Stimulated activated CD4-positive, alpha-beta T cell treated with anti-CD3 and anti-CD28 coated beads, Interleukin-12 subunit alpha, Interleukin-12 subunit beta, amount 100 ng/mL, for 4 hours (primary cell): ENCODE measurements at places on chromosomes 2 and 18.

GRCh38 chr2:139080244-139080643, 300.1 kb upstream of the NXPH2 start:
- DNase-seq = no peak

DNA sequence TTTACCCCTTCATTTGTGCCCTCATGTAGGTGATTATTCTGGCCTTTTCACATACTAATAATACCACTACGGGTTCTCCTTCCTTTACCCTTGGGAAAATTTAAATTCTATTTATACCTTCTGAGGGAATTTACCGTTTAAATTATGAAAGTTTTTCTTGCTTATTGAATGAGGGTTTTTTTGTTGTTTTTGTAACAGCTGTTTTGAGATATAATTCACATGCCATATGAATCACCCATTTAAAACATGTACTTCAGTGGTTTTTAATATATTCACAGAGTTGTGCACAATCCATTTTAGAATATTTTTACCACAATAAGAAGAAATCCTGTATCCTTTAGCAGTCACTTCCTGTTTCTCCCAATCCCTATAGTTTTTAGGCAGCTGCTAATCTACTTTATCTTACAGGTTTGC, 54.7 kb downstream of the EML4 start:
- DNase-seq = no peak

DNA sequence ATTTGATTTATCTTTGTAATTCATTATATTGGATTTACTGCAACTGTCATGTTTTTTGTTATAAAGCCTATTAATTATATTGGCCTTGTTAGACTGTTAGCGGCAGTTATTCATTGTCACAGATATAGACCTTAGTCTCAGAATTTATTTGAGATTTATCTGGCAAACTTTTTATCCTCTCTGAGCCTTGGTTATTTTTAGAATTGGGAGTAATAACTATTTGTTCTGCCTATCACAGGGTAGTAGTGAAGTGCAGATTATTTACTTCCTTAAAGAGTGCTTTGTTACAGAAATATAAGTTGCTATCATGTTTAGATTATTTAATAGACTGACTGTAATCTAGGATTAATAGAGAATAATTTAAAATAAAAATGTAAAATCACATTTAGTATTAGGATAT, 41.9 kb downstream of the AGPS start:
- no peak for DNase-seq

GRCh38 chr18:48111587-48111986, 181.1 kb upstream of the SMAD2 start:
- no peak for DNase-seq

GRCh38 chr18:72107647-72108383, 436.3 kb downstream of the CBLN2 start:
- DNase-seq = no peak

GRCh38 chr2:133345638-133346037, 222.6 kb downstream of the NCKAP5 start:
- no peak for DNase-seq
